Activated T-helper 1 cell treated with anti-CD3 and anti-CD28 coated beads, Interleukin-12 subunit alpha, Interleukin-12 subunit beta, Interleukin-2, Interleukin-4 antibody, amounts not matched to agents 30 ng/mL and 10 ng/mL and 1 ng/mL, durations not matched to agents 14 hours and 24 hours and 36 hours (primary cell): ENCODE measurements at places on chromosomes 4 and X. TPM values are rescaled to one million over a fixed set of nuclear protein-coding genes. Genes with fewer than 3 reads are reported as not detected.

DNA sequence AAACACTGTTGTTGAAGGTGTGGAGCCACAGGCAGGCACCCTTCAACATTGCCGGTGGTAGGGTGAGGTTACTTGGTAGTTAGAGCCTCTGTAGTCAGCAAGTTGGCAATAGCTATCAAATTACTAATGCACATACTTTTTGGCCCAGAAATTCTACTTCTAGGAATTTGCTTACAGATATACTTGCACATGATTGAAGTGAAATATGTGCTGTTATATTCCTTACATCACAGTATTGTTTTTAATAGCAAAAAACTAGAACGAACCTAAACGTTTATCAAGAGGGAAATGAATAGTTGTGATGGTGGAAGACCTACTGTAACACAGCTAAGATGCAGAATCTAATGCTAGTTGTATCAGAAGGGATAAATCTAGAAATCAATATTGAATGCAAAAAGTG lies 7.7 kb upstream of the PJA1 start:
- DNase-seq: no peak

- DNase-seq: no peak
Observed at GRCh38 chr4:88018466-88018865, 11.0 kb downstream of the PKD2 start.

DNA sequence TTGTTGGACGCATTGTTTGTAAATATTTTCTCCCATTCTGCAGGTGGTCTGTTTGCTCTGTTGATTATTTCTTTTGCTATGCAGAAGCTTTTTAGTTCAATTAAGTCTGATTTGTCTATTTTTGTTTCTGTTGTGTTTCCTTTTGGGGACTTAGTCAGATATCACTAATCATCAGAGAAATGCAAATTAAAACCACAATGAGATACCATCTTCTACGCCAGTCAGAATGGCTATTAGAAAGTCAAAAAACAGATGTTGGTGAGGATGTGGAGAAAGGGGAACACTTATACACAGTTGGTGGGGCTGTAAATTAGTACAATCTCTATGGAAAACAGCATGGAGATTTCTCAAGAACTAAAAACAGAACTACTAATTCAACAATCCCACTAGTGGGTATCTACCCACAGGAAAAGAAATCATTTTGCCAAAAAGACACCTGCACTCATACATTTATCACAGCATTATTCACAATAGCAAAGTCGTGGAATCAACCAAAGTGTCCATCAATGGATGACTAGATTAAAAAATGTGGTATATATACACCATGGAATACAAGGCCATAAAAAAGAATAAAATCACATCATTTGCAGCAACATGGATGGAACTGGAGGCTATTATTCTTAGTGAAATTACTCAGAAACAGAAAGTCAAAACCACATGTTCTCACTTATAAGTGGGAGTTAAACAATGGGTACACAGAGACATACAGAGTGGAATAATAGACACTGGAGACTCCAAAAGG lies 8.1 kb downstream of the COQ2 start:
- DNase-seq: no peak

DNA sequence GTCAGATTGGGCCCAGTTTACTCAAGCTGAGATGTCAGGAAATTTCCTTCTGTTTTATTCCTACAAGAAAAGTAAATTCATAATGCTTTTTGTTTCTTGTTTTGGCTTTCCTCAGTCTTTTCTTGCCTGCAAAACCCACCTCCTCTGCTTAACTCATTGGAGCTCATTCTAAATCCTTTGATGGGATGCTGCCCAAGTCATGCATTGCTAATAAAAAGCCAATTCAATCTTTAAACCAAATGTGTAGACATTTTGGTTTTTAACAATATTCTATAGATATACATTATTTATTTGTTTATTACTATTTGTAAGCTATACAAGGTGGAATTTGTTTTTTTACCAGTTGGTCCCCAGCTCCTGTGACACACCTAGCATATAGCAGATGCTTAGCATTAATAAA lies 13.2 kb upstream of the PDE5A start:
- no peak for DNase-seq

- no peak for DNase-seq
Observed at GRCh38 chr4:3871181-3871852, 105.1 kb downstream of the ADRA2C start.

DNA sequence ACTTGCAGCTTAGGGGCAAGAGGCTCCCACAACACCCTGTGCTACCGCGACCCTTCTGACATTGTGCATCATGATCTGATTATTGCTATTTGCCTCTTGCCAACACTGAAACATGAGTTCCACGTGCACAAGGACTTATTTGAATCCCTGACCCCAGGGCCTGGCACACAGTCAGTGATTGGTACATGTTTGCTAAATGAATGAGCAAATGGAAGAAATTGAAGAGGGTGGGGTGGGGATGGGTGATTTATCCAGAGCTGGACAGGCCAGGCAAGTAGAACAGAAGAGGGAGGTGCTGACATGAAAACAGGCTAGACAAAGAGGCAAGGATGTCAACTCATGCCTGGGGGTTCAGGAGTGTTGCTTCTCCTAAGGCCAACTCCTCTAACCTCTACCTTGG lies 24.9 kb upstream of the RPL39 start:
- no peak for DNase-seq

- no peak for DNase-seq
Observed at GRCh38 chr4:27764526-27764837, 903.8 kb downstream of the STIM2 start.

Gene PRDM5
- not detected in 2 replicates for total RNA-seq

Gene CCDC149
- total RNA-seq: not detected in 2 replicates

Gene COQ2
- 22.5 and 22.6 TPM in 2 replicates for total RNA-seq
